ENCODE measurements at places on chromosomes 7 and 10.

DNA sequence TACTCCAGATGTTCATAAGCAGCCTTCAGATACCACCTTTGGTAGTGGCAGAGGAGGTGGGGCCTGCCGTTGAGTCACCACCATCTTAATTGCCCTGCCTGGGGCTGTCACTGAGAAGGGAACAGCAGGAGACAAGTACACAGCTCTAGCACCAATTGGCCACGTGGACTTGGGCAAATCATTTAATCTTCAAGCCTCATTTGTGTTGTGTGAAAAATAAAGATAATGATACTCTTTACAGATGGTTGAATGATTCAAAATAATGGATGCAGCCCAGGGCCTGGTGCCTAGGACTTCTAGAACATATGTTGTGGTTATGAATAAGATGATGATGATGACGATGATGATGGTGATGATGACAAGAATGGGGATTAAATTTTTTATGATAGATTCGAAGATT, 111.9 kb upstream of the ADAM12 start:
- DNase-seq, result no peak

GRCh38 chr10:4372601-4373000, 453.4 kb upstream of the AKR1E2 start:
- no peak for DNase-seq

DNA sequence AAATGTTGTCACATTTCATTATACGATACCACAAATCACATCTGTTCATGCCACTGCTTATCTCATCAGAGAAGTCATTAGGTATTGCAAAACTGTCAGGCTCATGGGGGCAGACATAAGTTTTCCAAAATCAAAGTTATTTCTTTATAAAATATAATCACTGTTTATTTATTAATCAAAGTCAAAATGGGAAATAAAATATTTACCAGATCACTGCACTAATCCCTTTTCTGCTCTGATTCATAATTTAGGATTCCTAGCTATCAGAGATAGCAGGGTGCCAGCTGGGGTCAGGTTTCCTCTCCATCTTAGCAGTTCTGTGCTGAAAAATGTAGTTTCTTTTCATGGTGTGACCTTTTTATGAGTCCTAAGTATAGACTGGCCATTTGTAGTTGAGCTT, 117.7 kb upstream of the LANCL2 start:
- no peak for DNase-seq

DNA sequence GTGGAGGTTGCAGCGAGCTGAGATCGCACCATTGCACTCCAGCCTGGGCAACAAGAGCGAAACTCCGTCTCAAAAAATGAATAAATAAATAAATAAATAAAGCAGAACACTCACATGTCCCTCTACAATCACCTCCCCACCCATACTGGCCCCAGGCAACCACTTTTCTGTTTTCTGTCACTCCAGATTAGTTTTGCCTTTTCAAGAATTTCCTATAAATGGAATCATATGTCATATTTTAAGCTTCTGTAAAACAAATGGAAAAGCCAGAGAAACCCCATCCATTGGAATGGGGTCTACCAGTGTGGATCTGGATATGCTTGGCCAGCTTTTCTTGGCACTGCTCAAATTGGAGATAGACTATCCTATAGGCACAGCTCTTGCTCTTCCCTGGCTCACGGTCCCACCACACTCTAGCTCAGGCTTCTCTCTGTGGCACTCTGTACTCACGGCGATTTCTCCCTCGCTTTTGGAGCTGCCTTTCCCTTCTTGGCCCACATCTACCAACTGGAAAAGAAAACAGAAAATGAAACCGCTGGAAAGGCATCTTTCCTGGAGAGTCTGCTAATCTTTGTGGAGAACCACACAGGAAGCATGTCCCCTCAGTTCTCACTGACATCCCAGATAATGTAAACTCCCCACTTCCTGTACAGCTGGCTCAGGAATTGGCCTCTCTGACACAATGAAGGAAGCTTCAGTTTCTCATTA, 210.1 kb downstream of the JCAD start:
- no peak for DNase-seq

- no peak for DNase-seq
These were observed 112.8 kb downstream of the CYTH3 start for GRCh38 chr7:6159524-6160031.

DNA sequence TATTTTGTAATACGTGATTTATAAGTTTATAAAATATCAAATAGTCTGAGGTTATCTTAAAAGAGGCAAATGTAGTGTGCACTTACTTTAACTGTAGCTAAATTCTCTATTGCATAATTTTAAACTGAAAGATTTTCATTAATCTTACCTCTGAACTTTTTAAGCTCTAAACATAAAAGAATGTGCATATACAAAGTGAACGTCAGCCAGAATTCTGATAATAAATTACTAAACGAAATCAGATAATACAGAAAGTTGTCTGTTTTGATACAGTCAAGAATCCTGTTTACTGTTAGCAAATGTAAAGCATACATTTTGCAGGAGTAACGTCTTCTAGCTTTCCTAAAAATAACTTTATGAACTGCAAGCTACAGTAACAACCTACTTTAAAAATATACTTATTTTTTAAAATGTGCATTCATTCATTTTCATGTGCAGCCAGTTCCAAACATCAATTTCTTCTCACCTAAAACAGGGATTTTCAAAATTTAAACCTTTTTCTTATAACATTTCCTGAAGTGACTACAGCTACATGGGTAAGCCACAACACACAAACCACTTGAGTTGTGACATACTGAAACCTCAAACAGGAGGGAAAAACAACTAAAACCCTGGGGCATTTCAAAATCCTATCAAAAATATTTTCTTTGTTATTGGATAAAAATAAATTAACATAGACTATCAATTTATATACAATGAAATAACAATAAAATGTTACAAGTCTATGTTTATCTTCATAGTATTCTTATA, 92.7 kb downstream of the RNLS start:
- no peak for DNase-seq

All from activated CD8-positive, alpha-beta memory T cell treated with anti-CD3 and anti-CD28 coated beads for 48 hours (primary cell).